HFF-Myc (cell line): ENCODE measurements at places on chromosomes 12 and 14.

- no peak for DNase-seq
These were observed 86.0 kb downstream of the SLCO1A2 start for GRCh38 chr12:21248679-21249078.

DNA sequence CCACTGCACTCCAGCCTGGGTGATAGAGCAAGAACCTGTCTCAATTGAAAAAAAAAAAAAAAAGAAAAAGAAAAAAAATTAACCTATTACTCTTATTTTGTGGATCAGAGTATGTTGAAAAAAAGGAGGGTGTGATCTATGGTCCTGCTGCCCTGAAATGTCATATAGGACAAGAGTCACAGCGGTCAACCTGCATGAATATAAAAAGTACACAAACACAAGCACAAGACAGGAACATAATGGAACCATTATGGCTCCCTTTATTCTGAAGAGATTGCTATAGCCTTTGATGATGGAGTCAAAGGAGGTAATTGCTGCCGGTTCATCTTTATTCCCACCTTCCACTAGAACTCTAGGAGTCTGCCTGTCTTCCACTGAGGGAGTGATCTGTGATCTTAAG, 96.9 kb downstream of the NTN4 start:
- no peak for DNase-seq

GRCh38 chr12:11508699-11509098, 113.3 kb upstream of the PRB2 start:
- DNase-seq, result no peak

- peak; percentile 12 for DNase-seq
These were observed 98.2 kb downstream of the SNAPC1 start for GRCh38 chr14:61860294-61860918.

GRCh38 chr12:53602176-53602864, 23.9 kb downstream of the ATF7 start:
- no peak for DNase-seq

- no peak for DNase-seq
These were observed 45.4 kb downstream of the VCPKMT start for GRCh38 chr14:50070840-50071548.

GRCh38 chr12:44584625-44585024, 291.5 kb downstream of the NELL2 start:
- DNase-seq, result no peak

DNA sequence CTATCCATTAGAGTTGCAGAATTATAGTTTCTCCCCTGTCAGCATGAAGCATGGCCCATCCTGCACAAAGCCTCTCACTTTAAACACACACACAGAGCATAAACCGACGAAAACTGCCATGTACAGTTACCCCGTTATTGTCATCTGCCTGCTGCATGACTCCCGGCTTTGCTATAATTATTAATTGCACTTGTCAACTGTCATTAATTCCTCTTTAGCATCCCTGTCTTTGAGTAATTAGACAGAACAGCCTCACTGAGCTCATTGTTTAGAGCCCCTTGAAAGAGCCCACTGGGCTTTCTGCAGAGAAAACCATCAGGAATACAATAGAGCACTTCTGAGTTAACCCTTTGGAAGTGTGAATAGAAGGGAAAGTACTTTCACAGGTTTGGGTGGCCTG, 307.2 kb upstream of the SOX5 start:
- no peak for DNase-seq

DNA sequence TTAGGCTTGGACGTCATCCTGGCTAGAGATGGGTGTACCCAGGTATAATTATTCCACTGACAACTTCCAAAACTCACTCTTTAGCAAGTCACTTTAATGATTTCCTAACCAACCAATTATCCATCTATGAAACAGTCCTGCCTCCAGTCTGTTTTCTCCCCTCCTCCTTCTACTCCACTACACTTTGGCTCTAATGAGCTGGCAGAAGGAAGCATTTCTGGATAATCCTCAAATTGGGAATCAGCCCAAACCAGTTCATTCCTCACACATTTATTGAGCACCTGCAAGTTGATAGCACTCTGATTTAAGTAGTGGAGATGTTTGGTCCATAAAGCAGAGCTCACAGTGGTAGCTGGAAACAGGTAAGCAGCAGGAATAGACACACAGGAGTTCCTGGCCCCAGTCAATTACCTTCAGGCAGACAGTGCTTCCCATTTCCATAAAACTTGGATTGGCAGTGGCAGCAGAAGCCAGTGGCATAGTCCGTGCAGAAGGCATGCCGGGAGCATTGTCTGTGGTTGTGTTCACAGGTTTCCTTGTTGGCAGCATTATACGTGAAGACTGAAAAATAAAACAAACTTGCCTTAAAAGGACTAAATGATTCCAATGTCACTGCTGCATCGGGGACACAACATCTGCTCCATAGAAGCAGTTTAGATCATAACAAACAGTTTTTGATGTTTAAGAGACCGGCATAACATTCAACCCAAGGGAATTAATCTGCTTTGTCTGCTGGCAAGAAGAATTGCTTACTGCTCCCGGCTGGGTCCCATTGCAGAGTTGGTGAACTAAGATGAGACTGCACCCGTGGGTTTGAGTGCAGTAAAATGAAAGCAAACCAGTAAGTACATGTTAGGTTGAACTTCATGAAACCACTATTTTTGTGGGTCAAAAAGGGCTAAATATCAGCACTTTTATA, 26.2 kb downstream of the NID2 start:
- no peak for DNase-seq

- DNase-seq, result no peak
These were observed 61.7 kb upstream of the RIC8B start for GRCh38 chr12:106712768-106713167.

DNA sequence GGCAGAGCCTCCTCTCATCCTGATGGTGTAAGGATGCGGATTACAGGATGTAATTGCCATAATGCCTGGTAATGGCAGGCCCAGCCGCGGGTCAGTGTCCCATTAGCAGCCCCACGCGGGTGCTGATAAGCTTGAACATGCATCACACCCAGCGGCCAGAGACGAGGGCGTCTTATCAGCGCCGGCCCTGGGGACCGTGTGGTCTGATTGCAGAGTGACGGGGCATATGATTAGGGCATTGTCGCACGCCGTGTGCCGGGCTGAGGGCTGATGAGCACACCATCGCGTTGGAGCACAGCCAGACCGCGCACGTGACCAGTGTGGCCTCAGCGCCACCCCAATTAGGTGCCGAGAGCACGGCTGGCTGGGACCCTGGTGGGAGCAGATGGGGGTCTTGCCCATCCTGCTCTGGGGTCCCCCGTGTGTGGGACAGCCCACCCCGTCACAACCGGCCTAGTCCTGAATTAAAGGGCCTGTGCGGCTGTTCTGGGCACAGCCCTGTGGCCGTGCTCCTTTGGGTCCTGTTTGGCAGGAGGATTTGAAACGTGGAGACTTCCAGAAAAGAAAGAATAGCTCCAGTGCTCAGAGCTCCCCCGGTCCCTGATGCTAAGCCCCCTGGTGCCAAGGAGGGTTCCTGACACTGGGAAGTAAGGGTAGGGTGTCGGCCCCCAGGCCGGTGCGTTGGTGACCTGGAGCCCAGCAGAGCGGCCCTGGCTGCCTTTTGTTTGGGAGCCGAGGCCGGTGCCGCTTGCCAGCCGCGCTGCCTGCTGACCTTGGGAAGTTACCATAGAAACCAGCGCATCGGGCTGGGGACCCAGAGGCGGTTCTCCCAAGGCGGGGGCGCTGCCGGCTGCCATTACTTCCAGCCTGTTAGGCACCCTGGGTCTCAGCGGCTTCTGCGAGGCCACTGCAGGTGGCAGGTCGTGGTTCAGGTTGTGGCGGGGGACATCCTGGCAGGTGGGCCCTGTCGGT, 20.7 kb downstream of the KIF26A start:
- DNase-seq, result no peak

- no peak for DNase-seq
These were observed 758.4 kb downstream of the BCL11B start for GRCh38 chr14:98513558-98513957.

DNA sequence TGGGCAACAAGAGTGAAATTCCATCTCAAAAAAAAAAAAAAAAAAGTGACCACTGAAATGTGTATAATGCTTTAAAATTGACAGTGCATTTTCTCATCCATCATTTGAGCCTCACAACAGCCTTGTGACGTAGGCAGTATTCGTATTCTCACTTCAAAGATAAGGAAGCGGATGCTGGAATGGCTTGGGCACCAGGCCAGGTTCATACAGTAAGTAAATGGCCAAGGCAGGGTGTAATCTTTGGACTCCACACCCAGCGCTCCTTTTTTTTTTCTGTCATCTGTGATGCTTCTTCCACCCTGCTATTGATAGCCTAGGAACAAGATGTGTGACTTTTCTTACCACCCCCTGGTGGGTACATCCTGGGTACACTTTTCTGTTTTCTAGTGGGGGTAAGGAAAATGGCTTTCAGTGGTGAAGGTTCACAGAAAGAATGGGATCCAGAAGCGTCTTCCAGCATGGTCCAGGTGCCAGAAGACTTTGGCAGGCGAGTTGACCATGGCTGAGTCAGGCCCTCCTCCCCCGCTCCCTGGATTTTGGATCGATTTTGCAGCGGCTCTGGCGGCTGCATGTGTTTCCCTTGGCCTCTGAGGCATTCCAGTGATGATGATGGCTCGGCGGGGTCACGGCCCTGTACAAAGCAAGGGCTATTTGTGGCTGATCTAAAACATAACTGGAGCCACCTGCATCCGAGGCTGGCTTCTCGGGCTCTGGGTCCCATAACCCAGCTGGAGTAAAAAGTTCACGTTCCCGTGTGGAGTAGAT, 110.6 kb downstream of the CACNA1C start:
- DNase-seq, result no peak
